ENCODE measurements at places on chromosomes 6 and 20.

- no peak for DNase-seq
These were observed 23.6 kb downstream of the PRKN start for GRCh38 chr6:162704001-162704400.

DNA sequence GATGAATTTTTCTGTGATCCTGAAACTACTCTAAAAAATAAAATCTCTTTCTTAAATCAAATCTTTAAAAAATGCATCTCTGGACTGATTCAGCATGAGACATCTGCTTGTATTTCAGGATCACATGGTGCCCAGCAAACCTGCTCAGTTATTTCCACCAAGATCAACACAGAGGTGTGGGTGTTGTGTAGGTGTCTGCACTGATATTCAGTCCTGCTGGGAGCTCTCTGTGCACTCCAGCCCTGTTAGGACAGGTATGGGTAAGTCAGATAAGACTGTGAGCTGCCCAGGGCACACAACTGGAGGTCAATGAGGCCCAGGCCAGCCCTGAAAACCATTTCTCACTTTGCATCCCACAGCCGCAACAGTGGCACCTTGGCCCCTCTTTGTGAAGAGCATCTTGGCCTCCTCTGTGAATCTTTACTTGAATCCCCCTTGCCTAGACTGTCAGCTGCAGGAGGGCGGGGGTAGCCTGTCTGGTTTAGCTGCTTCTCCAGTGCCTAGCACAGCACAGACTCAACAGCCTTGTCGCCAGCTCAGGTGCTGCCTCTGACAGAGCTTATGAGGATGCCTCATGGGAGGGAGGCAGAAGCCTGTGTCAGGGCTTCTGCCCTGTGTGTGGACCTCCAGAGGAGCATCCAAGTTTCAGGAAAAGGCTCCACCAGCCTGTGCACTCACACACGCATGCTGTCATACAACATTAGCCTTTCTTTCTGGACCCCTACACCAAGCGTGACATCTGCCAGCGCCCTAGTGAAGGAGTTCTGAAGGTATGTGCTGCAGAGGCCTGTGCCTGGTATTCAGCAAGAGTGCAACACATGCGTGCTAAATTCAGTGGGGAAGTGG lies 187.6 kb upstream of the CST7 start:
- no peak for DNase-seq

GRCh38 chr20:1391640-1392442 lies 1.0 kb downstream of the FKBP1A start:
- DNase-seq: peak; percentile 62

DNA sequence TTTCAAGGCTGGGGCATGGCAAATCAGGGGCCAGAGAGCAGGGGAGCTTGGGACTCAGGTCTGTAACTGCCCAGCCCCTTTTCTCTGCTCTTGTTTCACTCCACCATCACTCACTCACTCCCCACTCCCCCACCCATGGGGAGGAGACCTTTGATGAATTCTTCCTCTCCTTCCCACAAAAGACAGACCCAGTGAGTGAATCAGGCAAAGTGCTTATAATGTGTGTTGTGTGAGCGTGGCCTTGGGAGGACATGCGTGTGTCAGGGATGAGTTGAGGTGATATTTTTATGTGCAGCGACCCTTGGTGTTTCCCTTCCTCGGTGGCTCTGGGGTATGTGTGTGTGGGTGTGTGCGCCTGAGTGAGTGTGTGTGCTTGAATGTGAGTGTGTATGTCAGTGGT lies 1.0 kb upstream of the CUL9 start:
- peak; percentile 34 for DNase-seq

- DNase-seq: peak; percentile 32
These were observed 1222.7 kb upstream of the CITED2 start for GRCh38 chr6:140597181-140597580.

DNA sequence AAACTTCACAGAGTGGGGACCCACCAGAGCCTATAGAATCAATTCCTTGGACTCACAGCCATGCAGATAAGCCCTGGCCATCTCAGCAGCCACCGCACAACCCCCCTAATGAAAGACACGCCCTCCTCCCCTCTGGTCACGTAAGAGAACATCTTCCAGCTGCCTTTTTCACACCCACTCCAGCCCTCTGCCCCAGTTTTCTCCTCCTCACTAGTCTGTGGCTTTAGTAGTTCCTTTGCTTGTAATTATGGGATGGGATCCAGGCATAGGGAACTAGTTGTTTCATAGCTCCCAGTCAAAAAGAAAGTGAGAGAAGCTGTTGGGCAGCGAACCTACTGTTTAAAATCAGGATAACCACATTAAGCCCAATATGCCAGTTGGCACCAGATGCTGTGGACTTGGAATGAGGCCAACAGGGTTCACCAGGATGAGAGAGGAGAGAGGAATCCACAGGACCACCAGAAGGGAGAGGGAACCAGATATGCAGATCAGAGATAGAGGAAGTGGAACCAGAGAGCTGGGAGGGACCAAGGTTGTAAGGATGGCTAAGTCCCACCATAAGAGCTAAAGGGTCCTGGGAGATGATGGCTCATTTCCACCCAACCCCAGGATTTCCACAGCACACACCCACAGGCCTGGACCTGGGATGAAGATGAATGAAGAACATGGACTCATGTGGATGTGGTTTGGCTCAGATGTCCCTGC lies 9.0 kb upstream of the BTN3A1 start:
- DNase-seq: no peak

DNA sequence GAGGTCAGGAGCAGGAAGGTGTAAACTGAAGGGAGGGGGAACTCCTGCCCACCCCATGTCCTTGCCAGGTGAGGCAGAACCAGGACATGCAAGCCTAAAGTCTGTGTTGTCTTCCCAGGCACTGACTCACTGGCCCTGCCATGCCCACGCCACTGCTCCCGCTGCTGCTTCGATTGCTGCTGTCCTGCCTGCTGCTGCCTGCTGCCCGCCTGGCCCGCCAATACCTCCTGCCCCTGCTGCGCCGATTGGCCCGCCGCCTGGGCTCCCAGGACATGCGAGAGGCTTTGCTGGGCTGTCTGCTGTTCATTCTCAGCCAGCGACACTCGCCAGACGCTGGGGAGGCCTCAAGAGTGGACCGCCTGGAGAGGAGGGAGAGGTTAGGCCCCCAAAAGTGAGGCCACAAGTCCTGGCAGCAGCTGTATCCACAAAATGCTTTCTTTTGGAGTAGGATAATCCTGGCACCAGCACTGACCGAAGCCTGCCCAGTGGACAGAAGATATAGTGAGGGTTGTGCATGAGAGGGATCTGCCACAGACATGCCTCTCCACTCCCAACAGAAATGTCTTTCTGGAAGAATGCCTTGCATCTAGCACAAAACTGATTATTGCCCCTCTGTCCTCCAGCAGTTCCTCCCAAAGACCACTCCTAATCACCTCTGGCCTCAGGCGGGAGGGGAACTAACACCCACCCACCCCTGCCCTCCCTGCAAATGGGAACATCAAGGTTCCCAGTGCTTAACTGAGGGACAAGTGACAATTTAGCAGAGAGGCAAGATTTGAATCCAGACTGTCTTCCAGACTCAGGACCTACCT lies 812 bp downstream of the MYMX start:
- DNase-seq: no peak

DNA sequence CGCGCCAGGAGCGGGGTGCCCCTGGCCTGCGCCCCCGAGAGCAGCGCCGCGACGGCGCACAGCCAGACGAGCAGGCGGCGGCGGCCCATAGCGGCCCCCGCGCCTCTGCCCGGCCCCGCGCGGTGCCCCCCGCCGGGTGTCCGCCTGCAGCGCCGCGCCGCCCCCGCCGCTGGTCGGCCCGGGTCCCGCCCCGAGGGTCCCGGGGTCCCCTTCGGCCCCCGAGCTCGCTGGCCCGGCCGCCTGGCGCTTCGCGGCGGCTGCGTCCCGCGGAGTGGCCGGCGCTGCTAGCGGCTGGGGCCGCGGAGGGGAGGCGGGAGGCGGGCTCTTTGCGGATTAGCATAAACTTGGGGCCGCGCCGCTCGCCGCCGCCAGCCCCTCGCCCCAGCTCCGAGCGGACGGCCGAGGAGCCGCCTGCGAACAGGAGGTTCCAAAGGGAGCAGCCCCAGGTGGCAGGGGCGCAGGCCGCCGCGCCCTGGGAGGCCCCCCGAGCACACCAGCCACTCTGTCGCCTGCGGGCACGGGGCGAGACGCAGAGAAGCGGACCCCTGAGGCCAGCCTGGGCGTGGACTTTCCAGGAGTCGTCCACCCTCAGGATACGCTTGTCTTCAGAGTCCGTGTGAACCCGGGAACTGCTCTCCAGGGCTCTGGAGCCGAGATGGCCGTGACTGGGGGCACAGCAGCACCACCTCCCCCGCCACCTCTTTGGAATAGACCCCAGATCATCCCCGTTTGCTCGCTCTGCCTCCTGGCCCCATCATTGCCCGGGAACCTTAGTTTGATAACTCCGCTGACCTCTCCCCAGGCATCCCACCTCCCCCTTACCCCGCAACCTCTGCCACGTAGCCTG lies at the start of gene EMILIN3:
Gene EMILIN3 (minus strand): TSS at position 273 of the 847 bp plus-strand sequence. CDS start 184 bp downstream, at position 89.
- no peak for DNase-seq

DNA sequence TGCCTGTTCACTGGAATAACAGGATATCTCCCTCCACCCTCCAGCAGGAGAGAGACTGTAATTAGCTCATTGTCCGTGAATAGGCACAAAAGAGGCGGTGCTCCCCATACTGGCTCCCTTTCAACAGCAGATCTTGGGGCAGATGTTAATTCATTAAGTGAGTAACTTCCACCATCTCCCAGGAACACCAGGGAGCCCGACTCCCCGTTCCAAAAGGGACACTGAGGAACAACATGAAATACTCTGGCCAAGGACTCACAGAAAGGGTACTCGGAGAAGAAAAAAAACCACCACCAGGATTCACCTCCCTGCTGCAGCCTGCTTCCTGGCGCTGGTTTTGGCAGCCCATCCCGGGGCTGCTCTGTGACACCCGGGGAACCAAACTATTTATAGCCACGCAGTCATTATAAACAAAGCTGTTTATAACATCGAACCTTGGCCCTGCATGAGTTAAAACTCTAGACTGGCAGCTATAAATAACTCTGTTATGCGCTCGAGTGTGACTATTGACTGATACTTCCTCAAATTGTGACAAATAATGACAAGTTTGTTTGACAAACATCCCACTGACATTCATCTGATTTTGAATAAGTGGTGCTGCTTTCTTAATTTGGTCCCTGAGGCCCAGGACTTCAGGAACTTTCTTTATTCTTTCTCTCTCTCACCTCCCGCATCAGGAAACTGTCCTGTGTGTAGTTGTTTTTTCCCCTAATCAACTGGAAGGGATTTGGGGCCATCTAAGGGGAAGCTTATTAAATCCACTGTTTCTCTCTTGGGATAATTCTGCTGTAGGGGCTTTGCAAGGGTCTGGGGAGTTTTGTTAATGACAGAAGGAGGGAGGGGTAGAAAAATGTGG lies 521.6 kb downstream of the CD83 start:
- peak; percentile 51 for DNase-seq

DNA sequence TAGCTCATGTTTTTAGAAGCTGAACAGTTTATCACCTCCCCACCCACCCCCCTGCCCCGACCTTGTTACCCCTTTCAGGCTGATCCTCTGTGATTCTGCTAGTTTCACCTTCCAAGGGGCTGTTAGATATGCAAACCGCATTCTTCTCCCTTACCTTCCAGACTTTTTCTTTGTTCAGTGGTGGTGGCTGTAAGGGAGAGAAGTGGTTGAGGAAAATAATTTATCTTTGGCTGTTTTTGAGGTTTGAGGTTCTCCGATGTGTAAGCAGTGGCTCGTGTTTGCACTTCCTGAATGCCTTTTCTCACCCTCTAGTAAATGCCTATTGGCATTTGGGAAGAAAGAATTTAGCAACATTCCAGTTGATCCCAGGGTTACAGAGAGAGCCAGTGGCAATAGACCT lies 69.4 kb upstream of the KCNG1 start:
- peak; percentile 55 for DNase-seq

DNA sequence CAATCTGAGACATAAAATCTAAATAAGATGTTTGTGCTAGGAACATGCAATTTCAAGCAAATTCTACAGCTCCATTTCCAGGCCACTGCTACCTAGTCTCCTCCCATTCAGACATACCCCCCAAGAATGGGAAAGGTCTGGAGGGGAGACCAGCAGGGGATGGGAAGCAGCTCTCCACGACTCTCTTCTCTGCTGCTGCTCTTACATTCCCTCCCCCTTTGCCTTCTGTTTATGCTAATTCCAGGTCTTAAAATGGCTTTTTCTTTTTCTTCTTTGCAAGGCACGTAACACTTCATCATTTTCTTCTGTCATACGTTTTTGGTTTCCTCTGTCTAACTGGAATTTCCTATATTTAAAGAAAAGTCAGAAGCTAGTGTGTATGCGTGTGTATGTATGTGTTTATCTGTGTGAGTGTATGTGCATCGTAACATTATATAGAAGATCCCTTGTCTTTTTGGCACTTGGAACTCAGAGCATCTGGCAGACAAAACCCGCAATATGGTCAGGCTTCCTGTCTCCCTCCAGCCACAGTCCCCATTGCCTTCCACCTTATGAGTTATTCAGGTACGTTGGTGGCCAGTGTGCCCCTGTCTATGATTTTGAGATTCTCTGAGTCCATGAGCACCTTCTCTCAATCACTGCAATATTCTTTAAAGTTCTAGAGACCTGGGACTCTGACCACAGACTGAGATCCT lies 493.7 kb downstream of the BTBD3 start:
- DNase-seq: no peak

Data from fibroblast of skin of right quadriceps (primary cell).